Stimulated activated CD4-positive, alpha-beta T cell treated with anti-CD3 and anti-CD28 coated beads, Interleukin-4, amount 100 ng/mL, for 4 hours (primary cell): ENCODE measurements at places on chromosomes 6 and 20.

DNA sequence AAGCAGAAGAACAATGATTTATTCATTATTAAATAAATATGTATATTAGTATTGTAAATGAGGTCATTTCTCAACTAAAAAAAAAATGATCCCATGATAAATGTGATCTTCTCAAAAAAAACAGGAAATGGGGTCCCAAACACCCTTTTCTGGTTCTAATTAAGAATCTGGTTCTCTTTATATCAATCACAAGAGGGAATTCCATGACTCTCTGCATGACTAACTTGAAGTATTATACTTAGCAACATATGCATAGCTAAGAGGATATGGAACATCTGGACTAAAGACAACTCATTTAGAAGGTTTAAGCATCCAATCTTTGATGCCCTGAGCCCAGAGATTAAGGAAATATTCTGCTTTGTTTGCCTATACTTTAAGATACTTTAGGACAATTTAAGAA lies 89.7 kb upstream of the EMILIN3 start:
- no peak for DNase-seq

DNA sequence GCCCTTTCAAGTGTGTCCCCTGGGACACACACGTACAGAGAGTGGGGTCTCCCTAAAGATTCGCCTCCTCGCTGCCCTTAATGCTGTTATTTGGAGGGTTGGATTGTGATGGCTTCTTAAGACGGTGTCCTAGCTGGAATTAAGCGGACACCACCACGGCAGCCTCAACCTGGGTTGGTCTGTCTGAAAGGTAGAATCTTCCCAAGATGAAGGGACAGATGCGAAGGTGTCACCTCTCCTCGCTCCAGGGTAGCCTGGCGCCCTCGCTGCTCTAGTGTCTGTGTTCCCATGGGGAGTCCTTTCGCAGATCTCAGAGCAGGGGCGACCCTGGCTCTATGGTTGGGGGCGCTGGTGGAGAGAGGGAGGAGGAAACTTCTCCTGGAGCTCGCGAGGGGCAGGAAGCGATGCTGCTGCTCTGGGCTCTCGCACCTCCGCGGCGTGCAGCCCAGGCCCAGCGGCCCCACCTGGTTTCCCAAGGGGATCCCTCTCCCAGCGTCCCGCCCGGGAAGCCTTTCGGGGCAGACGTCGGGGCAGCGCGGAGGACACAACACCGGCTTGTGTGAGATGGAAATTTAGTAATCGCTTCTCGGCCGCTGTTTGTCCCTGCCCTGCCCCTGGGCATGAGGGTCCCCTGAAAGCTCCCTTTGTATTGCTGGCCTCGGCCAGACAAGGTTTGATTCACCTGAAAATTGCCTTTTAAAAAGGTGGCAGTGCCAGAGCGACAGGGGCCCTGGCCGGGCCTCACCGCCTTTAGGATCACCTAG lies 1.7 kb downstream of the RSPO3 start:
- no peak for DNase-seq

DNA sequence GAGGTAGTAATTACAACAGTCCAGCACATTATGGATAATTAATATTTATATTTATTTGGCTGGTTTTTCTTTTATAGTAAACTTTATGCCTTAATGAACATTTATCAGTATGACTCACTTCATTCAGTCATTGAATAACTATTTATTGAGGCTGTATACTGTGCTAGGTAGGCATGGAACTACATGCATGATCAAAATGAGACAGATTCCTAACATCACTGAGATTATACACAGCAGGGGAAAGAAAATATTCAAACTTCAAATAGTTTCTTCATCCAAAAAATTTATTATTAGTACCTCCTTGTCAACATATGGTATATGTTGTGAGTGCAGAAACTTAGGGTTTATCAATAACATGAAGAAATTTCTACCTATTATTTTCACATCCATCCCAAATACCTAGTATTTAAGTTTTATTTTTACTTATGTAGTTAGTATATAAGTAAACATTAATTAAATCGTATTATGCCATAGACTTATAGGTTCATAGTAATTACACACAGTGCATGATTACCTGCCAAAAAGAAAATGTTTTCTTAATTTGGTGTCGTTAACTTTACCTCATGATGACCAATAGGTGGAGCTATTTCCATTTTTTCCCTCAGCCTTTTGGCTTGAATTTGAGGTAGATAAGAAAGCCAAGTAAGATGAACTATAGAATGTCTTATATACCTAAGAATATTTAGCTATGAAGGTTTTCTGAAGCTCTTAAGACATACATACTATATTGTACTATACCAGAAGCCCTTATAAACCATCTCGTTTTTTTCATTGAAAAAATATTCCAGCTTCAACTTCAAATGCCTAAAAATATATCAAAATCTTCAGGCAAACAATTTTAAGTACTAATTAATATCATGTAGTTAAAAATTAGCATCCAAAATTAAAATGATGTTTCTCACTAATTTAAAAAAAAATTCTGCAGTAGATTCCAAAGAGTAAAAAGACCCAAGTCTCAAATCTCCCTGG lies 12.5 kb upstream of the TMEM30A start:
- DNase-seq: no peak

DNA sequence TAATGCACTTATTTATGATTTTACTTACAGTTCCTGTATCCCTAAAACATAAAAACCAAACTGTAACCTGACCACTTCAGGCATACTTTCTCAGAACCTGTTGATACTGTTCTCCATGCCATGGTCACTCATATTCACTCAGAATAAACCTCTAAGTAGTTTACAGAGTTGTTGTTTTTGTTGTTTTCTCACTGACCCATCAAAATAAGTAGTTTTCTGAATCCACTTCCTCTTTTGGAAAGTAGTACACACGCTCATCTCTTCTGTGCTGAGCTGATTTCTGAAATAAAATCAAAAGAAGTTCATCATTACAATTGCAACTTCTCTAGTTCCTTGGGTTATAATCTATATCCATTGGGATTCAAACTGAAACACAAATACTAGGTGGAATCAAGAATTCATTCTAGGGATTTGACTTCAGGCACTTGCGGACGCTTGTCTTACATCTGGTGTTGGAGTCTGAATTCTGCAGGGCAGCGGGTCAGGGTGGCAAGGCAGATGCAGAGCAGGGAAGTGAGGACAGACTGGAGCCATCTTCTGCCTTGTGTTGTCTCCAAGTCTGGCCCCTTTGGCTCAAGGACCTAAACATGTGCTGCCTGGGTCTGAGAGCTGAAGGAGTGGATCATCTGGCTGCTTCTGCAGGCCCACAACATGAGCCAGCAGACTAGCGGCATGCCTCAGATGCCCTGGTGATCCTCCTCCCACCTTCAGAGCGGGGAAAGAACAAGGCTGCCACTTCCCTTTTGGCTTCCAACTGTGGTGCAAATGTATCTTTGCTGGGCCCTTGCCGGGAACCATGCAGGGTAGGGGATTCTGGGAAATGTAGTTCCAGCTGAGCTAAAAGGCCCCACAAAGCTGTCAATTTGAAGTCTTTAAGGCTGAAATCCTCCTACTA lies 167.9 kb upstream of the MYLIP start:
- no peak for DNase-seq

DNA sequence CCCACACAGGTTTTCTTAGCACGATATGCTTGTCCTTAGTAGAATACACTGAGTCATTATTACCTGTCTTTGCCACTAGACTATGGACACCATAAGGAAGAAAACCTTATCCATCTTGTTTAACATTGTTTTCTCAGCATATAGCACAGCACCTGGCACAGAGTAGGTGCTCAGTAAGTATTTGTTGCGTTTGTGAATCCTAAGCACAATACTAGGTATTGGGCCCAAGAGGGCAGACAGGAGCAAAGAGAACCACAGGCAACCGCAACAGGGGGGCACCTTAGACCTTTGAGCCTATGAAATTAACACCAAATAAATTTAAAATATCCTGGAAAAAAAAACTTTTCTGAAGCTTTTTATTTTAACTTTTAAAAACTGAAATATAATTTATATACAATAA lies 3.7 kb upstream of the NCOA6 start:
- no peak for DNase-seq

- no peak for DNase-seq
Measured at GRCh38 chr6:35967076-35967774, 46.3 kb upstream of the SRPK1 start.

DNA sequence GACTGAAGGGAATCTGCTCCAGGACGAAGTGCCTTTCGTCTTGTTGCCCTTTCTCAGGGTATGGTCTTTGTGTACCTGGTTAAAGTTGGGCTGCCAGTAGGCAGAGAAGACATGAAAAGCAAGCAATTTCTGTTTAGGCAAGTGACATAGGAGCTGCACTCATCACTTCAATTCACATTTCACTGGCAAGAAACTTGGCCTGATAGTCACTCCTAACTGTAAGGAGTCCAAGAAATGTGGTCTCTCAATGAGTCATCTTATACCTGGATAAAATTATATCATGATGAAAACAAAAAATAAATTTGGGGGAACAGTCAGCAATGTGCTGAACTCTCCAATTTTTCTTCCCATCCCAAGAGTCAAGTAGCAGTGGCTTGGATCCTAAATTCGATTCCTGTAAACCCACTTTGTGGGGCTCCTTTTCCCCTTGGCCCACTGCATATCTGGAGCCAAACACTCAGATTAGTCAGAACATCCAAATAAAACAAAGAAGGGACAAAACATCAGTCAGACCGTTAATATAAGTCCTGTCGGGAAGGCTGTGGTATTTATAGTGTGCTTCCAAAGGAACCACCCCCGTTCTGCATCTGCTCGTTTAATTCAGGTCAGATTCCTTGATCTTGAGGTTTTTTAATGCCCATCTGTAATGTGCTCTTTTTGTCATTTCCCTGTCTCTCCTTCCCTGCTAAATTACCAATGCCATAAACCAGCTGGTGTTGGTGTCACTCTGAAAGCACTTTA lies 5.0 kb upstream of the GABRR1 start:
- DNase-seq: no peak

GRCh38 chr20:37839432-37839827 lies 63.5 kb upstream of the VSTM2L start:
- no peak for DNase-seq

DNA sequence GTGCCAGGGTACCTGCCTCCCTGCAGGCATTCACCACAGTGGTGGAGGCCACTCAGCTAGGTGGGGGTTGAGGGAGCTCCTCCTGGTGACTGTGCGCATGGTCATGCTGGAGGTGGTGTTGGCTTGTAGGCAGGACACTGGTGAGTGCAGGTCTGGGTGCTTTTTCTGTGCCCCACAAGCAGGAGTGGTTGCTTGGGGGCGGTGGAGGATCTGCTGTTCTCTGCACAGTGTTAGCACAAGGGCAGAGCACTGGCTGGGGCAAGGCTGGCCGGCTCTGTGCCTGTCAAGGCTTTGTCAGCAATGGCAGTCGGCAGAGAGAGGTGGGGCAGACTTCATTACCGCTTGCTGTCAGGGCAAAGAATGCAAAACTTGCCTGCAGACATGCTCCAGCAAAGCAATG lies 632.1 kb upstream of the ID4 start:
- DNase-seq: no peak
